ENCODE measurements at places on chromosomes 2 and 18. TPM values are rescaled to one million over a fixed set of nuclear protein-coding genes. Genes with fewer than 3 reads are reported as not detected.

- peaks cover 38% of the 10 kb centered on the region for H3K27me3 ChIP-seq
- no peaks in the 10 kb centered on the region for H3K4me1 ChIP-seq
- H3K27ac ChIP-seq: no peak overlapping the region
- H3K4me3 ChIP-seq: no peak overlapping the region
These were observed 779 bp downstream of the PTPRN start for GRCh38 chr2:219308142-219309101.

DNA sequence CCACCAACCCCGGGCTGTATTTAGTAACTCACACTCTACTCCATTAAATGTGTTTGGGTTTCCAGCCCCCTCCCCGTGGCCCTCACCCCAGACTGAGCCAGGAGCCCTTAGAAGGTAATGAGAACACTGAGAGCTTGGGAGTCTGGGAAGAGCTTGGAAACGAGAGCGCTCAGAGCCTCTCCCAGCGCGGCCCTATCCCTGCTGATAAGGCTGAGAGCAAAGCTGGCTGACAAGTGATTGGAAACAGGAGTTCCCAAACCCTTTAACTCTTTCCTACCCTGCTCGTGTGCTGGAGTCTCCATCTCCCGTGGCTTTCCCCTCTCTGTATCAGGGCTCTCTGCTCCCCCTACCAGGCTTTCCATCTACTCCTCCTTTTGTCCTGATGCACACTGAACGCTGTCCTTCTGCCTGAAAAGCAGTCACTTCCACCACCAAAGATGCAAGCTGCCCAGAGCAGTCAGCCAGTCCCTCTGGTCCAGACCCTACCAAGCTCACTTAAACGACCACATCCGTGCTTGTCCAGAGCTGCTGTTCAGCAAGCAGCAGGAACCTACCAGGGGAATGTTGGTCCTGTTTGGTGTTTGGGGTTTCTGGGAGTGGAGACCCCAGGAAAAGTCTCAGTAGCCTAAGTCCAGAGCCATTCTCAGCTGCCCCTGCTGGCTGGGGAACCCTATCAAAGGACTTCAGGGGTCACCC lies 100.0 kb upstream of the PKDCC start:
- H3K4me3 ChIP-seq: no peak overlapping the region
- no peak for DNase-seq

KIF3C gene
- 5.3 TPM for total RNA-seq

- no peaks in the 10 kb centered on the region for H3K36me3 ChIP-seq
- no peak overlapping the region for H3K27ac ChIP-seq
- no peaks in the 10 kb centered on the region for H3K4me1 ChIP-seq
These were observed 51.8 kb downstream of the KIF1A start for GRCh38 chr2:240768216-240768615.

DNA sequence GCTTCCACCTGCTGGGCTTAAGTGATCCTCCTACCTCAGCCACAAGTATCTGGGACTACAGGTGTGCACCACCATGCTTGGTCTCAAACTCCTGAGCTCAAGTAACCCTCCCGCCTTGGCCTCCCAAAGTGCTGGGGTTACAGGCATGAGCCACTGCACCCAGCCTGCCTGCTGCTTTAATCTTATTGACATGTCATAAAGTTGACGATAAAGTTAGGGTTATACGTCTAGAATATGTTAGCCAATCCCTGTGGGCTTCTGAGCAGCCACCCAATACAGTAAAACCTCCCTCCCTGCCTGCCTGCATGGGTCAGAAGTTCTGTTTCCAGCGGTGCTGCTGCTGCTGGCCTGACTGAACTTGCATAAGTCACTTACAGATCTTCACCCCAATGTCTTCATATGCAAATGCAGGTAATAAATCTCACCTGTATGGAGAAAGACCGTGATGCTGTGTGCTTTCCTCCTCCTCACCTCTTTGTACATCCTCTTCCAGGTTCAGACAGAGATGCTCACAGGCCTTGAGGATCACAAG lies 30.1 kb downstream of the TGIF1 start:
- H3K4me1 ChIP-seq: peaks cover 5% of the 10 kb centered on the region
- peaks cover under 1% of the 10 kb centered on the region for H3K27me3 ChIP-seq
- no peak overlapping the region for H3K4me3 ChIP-seq
- H3K36me3 ChIP-seq: peaks cover under 1% of the 10 kb centered on the region
- H3K27ac ChIP-seq: no peak overlapping the region

DNA sequence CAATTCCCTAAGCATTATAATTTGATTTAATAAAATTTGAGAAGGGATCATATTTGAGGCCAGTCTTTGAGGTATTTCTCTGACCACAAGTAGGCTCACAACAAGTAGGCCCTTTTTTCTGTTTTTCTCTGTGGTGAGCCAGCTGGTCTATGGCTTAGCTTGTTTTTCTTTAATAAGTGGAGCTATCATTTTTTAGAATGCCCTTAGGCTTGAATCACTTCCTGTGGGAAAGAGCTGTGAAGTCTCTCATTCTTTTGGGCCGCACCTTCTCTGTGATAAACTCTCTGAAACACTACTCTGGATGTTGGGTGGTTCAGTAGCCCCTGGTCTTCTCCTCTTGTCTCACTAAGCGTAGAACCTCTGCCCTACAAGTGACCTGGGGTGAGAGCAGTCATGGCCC lies 235.9 kb downstream of the SUCLG1 start:
- peaks cover 10% of the 10 kb centered on the region for H3K27me3 ChIP-seq
- DNase-seq: no peak
- H3K4me1 ChIP-seq: no peaks in the 10 kb centered on the region
- H3K4me3 ChIP-seq: no peak overlapping the region
- no peak overlapping the region for H3K27ac ChIP-seq
- no peaks in the 10 kb centered on the region for H3K36me3 ChIP-seq

DSC3 gene
- total RNA-seq: not detected
